ENCODE measurements at places on chromosomes 2 and 18.

DNA sequence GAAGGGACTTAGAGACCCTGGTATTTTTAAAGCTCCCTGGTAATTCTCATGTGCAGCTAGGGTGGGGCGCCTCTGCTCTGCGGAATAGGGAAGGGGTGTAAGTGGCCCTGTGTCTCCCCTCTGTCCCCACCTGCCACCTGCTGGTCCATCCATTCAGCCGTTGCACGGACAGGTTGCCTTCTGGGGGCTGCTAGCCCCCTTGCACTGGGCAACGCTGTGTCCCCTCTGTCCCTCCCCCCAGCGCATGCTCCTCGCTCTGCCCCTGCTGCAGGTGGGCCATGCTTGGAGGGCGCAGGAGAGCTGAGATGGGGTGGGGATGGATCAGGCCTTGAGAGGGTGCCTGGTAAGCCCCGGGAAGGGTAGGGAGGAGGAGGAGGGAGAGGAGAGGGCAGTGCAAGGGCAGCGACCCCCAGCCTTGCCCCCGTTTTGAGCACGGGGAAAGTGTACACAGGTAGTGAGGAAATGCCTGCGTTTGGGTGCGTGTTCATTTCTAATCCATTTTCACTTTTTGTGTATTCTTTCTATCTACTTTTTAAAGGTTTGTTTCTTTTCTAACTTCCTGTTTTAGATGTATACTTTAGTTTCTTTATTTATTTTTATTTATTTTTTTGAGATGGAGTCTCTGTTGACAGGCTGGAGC lies 23.9 kb downstream of the RRM2 start:
- DNase-seq: no peak

GRCh38 chr2:6287406-6287805 lies 578.3 kb downstream of the CMPK2 start:
- no peak for DNase-seq

GRCh38 chr2:171541202-171541887 lies 19.1 kb downstream of the CYBRD1 start:
- DNase-seq: no peak

DNA sequence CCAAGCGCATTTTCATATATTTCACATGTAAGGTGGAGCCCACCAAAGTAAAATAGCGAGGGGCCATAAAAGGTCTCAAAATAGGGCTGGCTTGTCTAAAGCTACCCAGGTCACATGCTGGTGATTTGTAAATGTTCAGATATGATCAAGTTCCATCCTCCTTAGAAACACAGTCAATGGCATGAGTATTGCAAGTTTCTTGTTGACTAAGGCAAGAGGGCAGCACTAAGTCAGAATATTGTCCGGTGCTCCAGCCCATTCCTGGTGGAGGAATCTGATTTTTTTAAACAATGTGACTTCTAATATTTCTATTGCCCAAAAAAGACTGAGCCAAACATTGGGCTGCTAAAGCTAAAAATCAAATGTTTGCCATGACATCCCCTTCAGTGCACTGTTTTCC lies 85.1 kb downstream of the LAMA1 start:
- no peak for DNase-seq

DNA sequence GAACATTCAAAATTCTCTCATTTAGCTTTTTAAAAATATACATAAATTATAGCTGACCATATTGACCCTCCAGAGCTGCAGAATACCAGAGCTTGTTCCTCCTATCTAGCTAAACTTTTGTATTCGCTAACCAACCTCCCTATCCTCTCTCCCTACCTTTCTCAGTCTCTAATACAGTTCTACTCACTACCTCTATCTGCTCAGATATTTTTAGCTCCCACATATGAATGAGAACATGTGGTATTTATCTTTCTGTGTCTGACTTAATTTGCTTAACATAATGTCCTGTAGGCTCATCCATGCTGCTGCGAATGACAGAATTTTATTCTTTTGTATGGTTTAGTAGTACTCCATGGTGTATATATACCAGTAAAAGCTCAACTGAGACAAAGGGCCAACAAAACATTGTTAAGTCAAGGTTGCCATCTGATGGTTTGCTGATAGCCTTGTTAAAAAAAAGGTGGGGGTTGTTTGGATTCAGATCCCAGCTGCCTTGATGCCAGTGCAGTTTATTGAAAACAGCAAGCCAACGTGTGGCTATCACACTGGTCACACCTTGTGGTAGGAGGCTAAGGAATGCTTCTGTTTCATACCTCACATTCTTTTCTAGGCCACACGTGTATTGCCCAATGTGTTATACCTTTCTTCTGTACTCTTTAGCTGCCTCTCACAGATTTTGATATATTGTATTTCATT lies 101.5 kb downstream of the VWA3B start:
- DNase-seq: no peak

DNA sequence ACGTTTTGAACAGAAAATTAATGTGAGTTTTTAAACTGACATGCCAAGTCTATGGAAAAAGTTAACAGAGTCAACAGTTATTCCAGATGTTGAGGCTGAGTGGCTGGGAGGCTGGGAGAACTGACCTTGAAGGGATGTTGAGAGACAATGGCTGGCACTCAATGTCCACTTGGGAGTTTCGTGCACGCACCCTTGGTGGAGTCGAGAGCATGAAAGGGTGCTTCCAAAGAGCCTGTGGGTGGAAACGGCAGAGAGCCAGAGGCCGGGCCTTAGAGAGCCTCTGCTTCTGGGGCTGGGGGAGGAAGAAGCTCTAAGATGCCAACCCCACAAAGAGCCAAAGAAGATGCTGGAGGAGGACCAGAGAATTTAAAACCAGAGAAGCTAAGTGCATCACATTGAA lies 63.4 kb upstream of the L3MBTL4 start:
- no peak for DNase-seq

DNA sequence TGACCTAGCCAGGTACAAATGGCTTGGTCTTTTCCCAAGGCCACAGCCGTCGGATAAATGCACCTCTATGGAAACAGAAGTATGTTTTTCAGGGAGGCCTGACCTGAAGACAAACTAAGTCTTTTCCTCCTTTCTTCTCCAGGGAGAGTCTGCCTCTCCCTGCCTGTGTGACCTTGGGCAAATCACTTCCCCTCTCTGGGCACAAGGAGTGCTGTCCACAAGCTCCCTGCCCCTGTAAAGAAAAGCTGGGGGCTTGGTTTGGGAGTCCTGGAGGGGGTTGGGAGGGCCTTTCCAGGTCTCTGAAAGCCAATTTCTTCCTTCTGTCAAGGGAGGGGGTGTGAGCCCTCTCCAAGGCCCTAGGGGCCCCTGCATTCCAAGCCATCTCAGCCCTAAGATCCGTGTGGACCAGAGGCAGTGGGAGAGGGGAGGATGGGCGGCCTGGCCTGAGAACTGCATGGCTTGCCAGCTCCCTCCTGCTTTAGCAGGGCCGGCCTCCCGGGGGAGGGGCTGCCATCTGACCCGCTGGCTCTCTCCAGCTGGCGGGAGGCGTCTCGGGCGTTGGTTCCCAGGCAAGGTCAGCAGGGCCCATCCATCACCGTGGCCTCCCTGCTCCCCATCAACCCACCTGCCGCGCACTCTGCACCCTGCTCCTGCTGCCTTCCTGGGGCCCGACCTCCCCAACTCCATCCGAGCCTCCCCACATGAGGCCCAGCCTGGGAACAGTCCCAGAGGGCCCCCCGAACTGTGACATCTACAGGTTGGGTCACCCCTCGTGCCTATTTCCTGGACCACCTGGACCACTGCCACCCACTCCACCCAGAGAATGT lies 61.4 kb downstream of the SMAD7 start:
- peak; percentile 86 for DNase-seq

GRCh38 chr2:224111576-224111975 lies 72.5 kb upstream of the SERPINE2 start:
- no peak for DNase-seq

- no peak for DNase-seq
Measured at GRCh38 chr18:59141294-59142068, 1.8 kb downstream of the SEC11C start.
